Occipital lobe (tissue), 3 donors: ENCODE measurements at places on chromosomes 16 and 17.
A peak's percentile ranks its signal among the peaks of the same experiment; 100 is the strongest.

GRCh38 chr17:54518706-54519105 lies 381.9 kb upstream of the TOM1L1 start:
- no peak for DNase-seq

DNA sequence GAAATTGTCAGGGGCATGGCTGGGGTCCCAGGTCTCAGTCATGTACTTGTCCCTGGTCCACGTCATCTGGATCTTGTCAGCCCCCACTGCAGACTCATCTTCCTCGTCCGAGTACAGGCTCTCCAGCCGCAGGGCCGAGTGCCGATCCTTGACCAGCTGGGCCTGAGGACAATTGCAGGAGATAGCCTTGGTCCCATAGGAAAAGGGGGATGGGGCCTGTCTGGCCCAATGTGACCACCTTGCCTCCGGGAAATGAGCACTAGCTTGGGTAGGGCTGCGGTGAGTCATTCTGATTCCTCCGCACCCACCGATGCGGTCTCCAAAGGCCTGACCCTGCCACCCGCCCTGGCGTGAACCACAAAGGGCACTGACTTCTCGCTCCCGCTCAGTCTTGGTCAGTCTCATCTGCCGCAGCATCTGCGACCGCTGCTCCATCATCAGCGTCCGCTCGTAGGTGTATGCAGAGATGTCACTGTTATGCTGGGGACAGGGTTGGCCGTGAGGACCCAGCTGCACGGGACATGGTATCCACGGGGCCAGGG lies 1.5 kb upstream of the LCAT start:
- DNase-seq, result no peak

- no peak for DNase-seq
These were observed 38.7 kb downstream of the CMIP start for GRCh38 chr16:81483064-81483969.

- DNase-seq, result no peak
These were observed 97.6 kb upstream of the DNAH17 start for GRCh38 chr17:78674595-78675315.

DNA sequence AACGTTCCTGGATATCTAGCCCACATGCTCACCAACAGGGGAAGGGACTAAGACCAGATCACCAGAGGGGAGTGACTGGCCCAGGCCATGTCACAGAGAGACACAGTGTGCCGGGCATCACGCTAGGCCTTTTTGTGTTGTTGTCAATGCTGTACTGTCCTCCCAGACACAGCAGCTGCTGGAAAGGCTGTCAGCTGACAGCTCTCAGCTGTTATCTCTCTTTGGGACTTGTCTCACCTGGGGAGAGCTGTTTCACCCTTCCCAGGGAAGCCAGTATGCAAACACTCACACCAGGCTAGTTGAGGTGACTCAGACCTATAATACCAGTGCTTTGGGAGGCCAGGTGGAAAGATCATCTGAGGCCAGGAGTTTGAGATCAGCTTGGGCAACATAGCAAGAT lies 19.4 kb downstream of the UNC45B start:
- no peak for DNase-seq

GRCh38 chr17:80501741-80502577 lies 25.6 kb upstream of the NPTX1 start:
- DNase-seq, result no peak

GRCh38 chr17:45782889-45783592 lies 1.1 kb upstream of the CRHR1 start:
- DNase-seq, result peak; percentile 33

DNA sequence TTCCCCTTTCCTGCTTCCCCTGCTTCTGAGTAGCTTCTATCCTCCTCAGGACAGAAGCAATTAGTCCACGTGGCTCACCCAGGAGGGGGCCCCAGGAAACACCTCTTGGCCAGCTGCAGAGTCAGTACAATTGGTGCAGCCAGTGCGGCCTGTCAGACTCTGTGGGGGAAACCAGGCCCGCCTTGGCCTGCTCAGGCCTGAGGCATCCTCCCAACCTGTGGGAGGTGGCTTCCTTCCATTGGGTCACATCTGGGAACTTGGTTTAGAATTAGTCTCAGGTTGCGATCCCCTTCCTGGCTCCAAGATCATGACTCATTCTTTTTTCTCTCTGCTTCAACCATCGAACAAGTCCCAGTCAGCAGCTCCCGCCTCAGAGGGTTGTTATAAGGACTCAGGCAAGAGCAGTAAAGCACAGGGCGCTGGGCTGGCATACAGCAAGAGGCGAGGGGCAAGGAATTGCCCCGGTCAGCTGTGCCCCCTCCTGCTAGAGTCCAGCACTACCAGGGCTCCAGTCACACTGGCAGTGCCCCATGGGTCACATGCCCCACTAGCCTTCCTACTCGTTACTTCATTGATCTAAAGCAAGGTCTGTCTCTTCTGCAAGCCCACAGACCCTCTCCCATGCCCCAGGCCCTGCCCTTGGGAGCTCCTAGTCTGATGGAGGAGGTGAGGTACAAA lies 8.1 kb upstream of the EPX start:
- DNase-seq, result no peak

- DNase-seq, result no peak
These were observed 406.0 kb downstream of the SEC14L1 start for GRCh38 chr17:77546772-77547241.

- peak; percentile 8 for DNase-seq
These were observed 96.3 kb downstream of the TMEM114 start for GRCh38 chr16:8493972-8494371.

DNA sequence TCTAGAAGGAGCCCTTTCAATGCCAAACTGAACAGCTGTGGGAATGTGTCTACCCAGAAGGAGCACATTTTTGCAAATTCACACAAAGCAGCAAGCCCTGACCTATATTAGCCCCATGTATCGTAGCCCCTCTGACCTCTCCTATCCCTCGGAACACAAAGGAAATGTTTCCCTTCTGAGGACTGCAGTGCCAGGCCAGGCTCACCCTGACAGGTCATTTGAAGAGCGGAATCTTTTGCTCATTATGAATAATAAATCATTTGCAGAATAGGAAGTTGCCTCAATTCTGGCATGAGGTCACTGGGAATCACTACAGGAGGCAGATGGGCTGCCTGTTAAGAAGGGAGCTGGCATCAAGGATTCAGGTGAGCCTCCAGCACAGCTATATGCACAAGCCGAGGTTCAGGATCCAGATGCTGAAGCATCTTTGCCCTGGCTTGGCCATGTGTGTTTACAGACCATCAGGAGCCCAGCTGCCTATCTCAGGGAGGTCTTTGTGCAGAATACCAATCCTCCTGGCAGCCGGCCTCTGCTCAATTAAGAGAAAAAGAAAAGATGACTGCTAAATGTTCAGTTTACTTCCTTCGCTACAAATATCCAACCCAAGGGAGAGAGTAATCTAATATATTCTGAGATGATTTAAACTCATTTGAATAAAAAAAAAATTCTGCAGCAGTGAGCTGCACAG lies 119.4 kb downstream of the USP31 start:
- DNase-seq, result no peak

GRCh38 chr16:68644715-68645493 lies at the start of gene CDH3:
Gene CDH3, plus strand, starts transcription at chr16:68645310. Its CDS starts 70 bp downstream, at chr16:68645380.
- DNase-seq, result no peak

DNA sequence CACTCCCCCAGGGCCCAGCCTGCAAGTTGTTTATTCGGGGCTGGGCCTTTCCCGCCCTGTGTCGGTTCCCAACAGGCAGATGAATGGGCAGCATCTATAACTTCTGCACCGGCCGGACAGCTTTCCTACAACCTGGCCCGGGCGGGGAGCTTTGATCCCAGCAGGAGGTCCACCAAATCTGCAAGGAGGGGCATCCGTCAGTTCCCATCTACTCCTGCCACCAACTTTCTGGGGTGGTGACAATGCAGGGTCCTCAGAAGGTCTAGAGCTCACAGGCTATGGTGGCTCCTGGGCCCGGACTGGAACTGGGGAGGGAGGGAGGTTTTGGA lies 211.9 kb downstream of the NTN1 start:
- no peak for DNase-seq

GRCh38 chr16:75319513-75320411 lies 68.3 kb upstream of the BCAR1 start:
- no peak for DNase-seq

GRCh38 chr17:79646721-79647455 lies 36.0 kb upstream of the RBFOX3 start:
- no peak for DNase-seq
